A549 treated with DMSO at 1 μM for 4 hours (cell line): ENCODE measurements at places on chromosomes 11 and 22. TPM values are rescaled to one million over a fixed set of nuclear protein-coding genes. Genes with fewer than 3 reads are reported as not detected.

RNF215 gene
- total RNA-seq: 14.3 to 19.7 TPM (median 18.2 TPM) in 5 replicates

NPTXR gene
- 11.7 to 16.4 TPM (median 13.2 TPM) in 5 replicates for total RNA-seq

FGF19 gene
- 0.08 to 0.11 TPM in 2 of 5 replicates, not detected in the others for total RNA-seq

ARHGAP20 gene
- total RNA-seq: not detected in 5 replicates

C11orf68 gene
- total RNA-seq: 58.3 to 75.5 TPM (median 60.6 TPM) in 5 replicates

KLHDC7B gene
- total RNA-seq: 0.02 to 0.05 TPM (median 0.05 TPM) in 3 of 5 replicates, not detected in the others

FAM180B gene
- total RNA-seq: 0.07 TPM in 1 of 5 replicates, not detected in the others

DDTL gene
- 1.6 to 1.9 TPM (median 1.7 TPM) in 5 replicates for total RNA-seq

CNTN5 gene
- not detected in 5 replicates for total RNA-seq

SH3BP1 gene
- 1.3 to 2.7 TPM (median 1.9 TPM) in 5 replicates for total RNA-seq

GRM5 gene
- not detected in 5 replicates for total RNA-seq

OTOG gene
- total RNA-seq: not detected in 5 replicates

OR10A2 gene
- total RNA-seq: not detected in 5 replicates

CALCB gene
- total RNA-seq: not detected in 5 replicates

SPCS2 gene
- 239 to 309 TPM (median 251 TPM) in 5 replicates for total RNA-seq

ACTN3 gene
- 0.02 to 0.08 TPM (median 0.05 TPM) in 3 of 5 replicates, not detected in the others for total RNA-seq

DDI1 gene
- not detected in 5 replicates for total RNA-seq

MRPL11 gene
- 87.4 to 117 TPM (median 111 TPM) in 5 replicates for total RNA-seq

GAL3ST3 gene
- not detected in 5 replicates for total RNA-seq
